ENCODE measurements at places on chromosomes 6 and 20.

- no peak for DNase-seq
Measured at GRCh38 chr6:26534681-26535465, 3.3 kb upstream of the HMGN4 start.

DNA sequence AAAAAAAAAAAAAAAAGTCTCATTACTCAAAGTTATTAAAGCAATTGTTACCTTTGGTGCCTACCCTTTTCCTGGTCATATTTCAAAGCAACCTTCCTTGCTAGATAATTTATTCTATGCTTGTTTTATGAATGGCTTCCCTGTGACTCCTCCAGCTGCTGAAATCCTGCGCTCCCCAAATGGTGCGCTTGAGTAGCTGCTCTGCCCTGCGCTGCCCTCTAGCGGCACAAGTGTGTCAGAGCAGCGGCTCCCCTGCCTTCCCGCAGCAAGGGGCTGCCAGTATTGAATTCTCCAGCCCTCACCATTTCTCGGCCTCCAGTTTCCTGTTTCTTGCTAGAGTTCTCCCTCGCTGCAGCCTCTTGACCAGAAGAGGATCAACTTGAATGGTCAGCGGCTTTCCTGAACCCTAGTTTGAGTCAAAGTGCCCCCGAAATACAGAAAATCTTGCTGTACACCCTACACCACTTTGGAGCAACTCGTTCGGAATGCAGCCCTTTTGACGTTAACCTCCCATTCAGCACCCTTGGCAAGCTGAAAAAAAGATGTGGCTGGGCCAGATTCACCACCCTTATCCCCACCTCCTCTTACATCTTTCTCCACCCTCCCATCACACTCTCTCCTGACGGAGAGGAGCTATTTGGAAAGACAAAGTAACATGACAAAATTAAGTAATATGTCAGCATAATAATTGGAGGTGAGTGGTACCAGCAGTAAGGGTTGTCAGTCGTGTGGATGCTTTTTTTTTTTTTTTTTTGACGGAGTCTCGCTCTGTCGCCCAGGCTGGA lies 60.4 kb upstream of the KLHL31 start:
- DNase-seq, result peak; percentile 78

DNA sequence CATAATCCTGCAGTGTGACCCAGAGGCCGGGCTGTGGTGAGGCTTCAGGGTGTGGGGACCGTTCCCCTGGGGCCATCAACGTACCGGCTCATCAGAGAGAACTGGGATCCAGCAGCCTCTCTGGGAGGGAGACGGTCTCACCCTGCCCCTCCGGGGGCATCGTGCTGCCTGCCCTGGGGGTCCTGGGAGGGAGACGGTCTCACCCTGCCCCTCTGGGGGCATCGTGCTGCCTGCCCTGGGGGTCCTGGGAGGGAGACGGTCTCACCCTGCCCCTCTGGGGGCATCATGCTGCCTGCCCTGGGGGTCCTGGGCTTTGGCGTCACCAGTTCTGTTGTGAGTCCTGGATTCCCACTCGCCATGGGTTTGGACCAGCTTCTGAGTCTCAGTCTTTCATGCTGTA lies 17.1 kb downstream of the SMOC2 start:
- no peak for DNase-seq

- DNase-seq, result no peak
Measured at GRCh38 chr6:40996591-40997233, 42.3 kb downstream of the UNC5CL start.

DNA sequence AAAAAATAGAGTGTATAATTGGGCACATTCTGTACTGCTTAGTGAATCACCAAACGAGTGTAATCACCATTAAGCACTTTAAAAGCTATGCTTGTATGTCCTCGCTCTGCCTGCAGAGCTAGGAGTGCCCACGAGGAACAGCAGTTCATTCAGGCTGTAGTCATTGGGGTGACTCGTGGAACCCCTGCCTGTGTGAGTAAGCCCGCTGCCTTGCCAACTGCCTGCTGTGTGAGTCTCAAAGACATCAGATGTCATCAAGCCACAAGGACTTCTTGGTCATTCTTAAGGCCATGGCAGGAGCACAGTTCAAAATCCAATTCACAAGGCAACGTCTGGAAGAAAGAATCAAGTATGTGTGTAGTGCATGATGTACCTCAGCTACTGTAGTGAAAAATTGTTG lies 60.4 kb downstream of the FOXO3 start:
- no peak for DNase-seq

DNA sequence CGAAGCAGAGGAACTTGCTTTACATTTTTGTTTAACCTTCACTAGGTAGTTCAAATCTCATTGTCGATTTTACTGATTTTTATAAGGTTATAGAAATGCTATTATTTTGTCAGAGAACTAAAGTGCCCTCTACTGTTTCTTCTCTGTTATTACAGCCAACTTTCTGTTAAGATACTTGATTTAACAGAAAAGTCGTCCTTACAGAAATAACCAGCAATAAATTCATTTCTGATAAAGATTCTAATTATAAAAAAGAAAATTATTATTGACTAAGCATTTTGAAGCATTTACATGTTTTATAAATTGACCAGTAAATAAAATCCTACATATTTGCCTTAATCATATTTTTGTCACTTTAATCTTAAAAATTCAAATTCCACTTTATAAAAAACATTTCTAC lies 60.8 kb downstream of the OGFRL1 start:
- DNase-seq, result no peak

- no peak for DNase-seq
Measured at GRCh38 chr20:11544029-11544678, 373.5 kb upstream of the BTBD3 start.

GRCh38 chr20:18639501-18639979 lies 51.7 kb downstream of the DTD1 start:
- no peak for DNase-seq

Measured in liver (tissue), 10 donors.